Naive thymus-derived CD4-positive, alpha-beta T cell (primary cell): ENCODE measurements at places on chromosomes 12 and 14. TPM values are rescaled to one million over a fixed set of nuclear protein-coding genes. Genes with fewer than 3 reads are reported as not detected.
A peak's percentile ranks its signal among the peaks of the same experiment; 100 is the strongest.

- DNase-seq: no peak
Observed at GRCh38 chr12:28844718-28845117, 304.4 kb upstream of the FAR2 start.

DNA sequence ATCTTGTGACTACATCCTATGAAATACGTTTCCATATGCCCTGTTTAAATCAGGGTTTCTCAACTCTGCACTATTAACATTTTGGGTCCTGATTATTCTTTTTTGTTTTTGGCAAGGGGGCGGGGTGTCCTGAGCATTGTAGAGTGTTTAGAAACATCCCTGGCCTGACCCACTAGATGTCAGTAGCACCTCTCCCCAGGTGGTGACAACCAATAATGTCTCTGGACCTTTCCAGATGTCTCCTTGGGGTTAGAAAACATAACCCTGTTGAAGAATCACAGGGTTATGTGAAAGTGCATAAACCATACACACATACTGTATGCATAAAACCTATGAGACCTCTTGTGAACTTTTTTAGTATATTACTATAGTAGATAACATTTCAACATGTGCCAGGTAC is 1.4 kb downstream of the ACAD10 start:
- no peak for DNase-seq

- no peak for DNase-seq
Observed at GRCh38 chr14:77924141-77924948, 124.4 kb downstream of the ADCK1 start.

DNA sequence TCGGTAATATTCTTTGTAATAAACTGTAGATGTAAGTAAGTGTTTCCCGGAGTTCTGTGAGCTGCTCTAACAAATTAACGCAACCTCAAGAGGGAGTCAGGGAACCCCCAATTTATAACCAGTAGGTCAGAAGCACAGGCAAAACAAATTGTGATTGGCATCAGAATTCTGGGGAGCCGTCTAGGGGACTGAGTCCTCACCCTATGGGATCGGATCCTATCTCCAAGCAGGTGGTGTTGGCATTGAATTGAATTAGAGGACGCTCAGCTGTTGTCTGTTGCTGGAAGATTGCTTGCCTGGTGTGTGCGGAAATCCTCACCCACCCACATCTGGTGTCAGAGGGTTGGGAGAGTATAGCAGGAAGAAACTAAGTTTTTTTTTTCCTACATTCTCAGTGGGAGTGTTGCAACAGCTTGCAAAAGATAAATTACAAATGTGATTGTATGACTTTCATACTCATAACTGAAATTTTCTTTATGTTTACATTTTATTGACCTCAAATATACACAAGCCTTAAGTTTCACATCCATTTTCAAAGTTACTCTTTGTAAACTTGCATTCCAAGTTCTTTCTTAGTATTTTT is 5.5 kb downstream of the TMEM52B start:
- DNase-seq: no peak

GRCh38 chr12:125303337-125303736 is 238.1 kb downstream of the AACS start:
- no peak for DNase-seq

DNA sequence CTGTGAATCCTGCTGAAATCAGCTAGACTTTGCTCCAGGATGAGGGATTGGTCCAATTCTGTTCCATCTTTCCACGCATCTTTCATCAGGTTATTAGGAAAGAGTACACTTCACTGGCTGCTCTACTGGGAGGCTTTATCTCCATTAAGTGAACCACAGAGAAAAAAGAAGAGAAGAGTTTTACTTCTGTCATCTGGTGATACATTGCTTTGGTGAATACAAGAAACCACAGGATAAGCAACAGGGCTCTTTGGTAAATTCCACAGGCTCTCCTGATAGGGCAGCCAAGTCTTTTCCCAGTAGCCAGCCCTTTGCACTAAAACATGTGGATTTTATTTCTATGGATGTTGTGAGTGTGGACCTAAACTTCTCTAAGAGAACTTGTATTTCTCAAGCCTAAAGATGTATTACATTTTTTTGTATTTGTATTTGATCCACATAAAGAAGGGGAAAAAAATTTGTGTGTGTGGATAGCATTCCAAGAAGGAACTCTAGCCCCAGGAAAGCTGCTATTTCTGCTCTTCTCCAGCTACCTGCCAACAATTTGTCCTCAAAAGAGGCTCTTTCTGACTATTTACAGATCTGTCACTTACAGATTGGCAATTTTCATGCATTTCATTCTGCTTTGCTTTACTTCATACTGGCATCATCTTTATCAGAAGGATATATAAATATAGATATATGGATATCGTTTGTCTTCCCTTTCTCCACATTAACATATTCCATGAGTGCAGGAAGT is 1117.6 kb upstream of the TMEM132C start:
- DNase-seq: no peak

GRCh38 chr14:31962920-31963319 is 114.2 kb upstream of the ARHGAP5 start:
- DNase-seq: no peak

- DNase-seq: no peak
Observed at GRCh38 chr14:91961297-91962220, 14.1 kb upstream of the FBLN5 start.

DNA sequence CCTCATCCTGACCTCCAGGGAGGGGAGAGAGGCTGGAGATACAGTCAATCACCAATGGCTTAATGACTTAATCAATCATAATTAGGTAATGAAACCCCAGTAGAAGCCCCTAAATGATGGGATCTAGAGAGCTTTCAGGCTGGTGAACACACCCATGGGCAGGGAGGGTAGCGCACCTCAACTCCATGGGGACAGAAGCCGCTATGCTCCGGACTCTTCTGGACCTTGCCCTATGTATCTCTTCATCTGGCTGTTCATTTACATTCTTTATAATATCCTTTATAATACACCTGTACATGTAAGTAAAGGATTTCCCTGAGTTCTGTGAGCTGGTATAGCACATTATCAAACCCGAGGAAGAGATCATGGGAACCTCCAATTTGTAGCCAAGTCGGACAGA is 205.9 kb downstream of the STXBP6 start:
- no peak for DNase-seq

- DNase-seq: no peak
Observed at GRCh38 chr12:3303410-3304136, 187.4 kb upstream of the PRMT8 start.

GRCh38 chr12:130500835-130501330 is 163.2 kb downstream of the PIWIL1 start:
- no peak for DNase-seq

DNA sequence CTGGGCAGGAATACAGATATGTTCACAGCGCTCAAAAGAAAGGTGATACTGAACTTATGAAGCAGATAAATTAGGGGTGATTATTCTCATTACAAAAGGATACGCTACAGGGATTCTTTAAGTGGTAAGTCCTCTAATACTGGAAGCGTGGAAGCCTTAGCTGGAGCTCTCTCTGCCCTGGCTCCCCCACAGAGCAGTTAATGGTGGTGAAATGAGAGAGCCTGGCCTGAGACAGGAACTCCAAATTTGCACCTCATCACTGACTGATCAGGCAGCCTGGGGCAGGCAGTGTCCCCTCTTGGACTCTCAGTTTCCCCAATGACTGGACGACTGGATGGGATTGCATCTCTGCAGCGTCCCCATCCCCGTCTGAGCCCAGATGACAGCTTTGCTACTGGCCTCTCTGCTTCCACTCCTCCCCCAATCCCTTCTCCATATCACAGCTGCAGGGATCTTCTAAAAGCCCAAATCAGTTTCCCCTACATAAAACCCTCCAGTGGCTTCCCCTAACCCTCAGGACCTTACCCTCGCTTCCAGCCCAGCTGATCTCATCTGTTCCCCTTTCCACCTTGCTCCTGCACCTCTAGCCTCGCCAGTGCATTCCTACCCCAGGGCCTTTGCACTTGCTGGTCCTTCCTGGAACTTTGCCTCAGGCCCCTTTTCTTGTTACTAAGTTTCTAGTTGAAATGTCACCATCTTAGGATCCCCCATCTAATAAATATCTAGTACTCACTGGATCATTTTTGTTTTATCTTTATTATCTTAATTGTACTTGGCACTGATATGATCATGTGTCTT is 171.7 kb upstream of the LHX5 start:
- DNase-seq: no peak

- DNase-seq: no peak
Observed at GRCh38 chr14:53916239-53916638, 40.4 kb downstream of the BMP4 start.

DNA sequence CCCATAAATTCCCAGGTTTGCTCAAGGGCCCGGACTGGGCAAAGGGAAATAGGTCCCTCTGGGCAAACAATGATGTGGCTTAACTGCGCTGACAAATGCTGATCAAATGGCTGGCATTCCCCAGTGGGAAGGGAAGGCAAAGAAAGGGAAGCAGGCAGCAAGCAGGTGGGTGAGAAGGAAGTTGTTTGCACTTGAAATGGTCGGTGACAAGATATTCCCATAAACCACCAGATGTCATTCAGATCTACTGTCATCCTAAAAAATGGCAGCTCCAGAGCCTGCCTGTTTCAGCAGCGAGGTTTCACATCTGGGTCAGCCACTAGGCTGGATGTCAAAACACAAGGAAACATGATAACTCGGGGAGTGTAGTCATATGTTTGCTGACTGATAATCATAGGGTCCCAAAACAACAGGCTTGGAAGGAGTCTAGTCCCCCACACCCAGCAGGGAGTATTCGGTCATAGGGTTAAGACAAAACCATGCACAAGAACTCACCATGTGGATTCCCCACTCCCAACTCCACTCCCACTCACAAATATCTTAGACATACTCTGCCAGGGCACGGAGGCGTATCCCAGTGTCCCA is 37.9 kb upstream of the MDM1 start:
- DNase-seq: no peak

DNA sequence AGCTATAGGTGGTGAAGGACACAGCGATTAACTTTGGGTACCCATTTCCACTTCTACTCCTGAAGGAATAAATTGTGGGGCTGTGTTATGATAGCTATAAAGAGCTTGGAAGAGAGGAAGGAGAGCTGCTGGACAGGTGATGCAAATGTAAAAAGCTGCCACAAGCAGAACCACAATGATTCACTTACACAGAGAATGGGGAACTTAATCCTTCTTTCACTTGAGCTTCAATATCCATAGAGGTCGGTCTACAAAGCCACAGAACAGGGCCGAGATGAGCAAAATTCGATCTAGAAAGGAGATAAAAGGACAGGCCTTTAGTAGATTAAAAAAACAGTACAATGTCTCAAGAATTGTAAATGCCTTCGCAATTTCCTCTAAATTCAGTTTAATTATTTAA is 831.1 kb downstream of the LRFN5 start:
- no peak for DNase-seq

DNA sequence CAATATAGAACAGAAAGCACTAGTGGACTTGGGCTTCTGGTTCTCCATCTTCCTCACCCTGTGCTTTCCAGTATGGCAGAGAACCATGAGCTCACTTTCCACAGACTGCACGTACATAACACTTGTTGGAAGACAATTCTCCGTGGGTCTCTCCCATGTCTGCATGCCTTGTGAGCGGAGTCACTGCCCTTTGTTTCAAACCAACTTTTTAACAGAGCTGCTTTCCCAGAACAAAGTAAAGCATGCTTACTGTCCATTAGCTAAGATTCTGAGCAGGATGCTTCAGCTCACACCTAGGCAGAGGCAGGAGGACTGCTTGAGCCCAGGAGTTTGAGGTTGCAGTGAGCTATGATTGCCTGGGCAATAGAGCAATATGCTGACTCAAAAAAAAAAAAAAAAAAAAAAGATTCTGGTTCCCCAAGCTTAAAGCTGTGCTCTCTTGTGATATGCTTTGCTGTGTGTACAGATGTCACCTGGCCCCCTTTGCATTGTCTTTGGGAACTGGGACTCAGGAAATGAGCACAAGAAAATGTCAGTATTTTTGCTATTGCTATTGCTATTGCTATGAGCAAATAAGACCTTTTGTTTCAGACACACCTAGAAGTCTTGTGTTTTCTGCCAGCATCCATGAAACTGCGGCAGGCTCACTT is 54.6 kb upstream of the PTGR2 start:
- DNase-seq: no peak

- DNase-seq: peak; percentile 22
Observed at GRCh38 chr12:54596526-54596946, 8.1 kb upstream of the PPP1R1A start.

- no peak for DNase-seq
Observed at GRCh38 chr12:70948976-70949336, 28.4 kb upstream of the PTPRR start.

GRCh38 chr12:77800501-77800900 is 30.2 kb upstream of the NAV3 start:
- no peak for DNase-seq

DNA sequence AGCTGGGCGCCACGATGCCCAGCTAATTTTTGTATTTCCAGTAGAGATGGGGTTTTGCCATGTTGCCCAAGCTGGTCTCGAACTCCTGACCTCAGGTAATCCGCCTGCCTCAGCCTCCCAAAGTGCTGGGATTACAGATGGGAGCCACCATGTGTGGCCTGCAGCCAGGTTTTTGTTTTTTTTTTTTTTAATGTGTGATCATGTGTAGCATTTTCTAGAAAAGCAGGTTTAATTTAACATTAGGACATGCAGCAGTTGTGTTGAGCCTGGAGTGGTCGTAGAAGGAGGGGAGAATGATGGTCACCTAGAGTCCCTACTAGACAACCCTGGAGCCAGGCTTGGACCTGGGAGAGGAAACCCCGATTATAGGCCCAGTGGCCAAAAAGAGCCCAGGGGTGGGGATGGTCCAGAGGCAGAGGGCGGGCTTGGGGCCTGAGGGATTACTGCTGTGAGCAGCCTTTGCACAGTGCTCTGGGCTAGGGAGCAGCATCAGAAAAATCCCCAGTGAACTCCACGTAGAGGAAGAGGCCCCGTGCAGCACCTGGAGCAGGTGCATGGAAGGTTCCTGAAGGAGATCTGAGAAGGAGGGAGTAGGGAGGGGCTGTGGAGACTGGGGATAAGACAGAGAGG is 13.6 kb downstream of the DLK1 start:
- no peak for DNase-seq

GRCh38 chr12:124025661-124026060 is 52.6 kb downstream of the ZNF664 start:
- DNase-seq: no peak

GRCh38 chr12:132063491-132063890 is 80.6 kb downstream of the DDX51 start:
- no peak for DNase-seq

- no peak for DNase-seq
Observed at GRCh38 chr14:94660306-94660946, 48.2 kb downstream of the SERPINA3 start.

Gene KLRB1
- polyA plus RNA-seq: 1.9 TPM

Gene NUAK1
- not detected for polyA plus RNA-seq

Gene CLEC2D
- polyA plus RNA-seq: 323 TPM

Gene PIANP
- polyA plus RNA-seq: 0.22 TPM

Gene PTGR2
- polyA plus RNA-seq: 6.5 TPM

Gene SERPINA9
- polyA plus RNA-seq: not detected

Gene CRADD
- 16.8 TPM for polyA plus RNA-seq

Gene OTUB2
- 0.35 TPM for polyA plus RNA-seq

Gene EFS
- not detected for polyA plus RNA-seq

Gene FBXO33
- 19.8 TPM for polyA plus RNA-seq

Gene LRFN5
- polyA plus RNA-seq: not detected

Gene DCN
- polyA plus RNA-seq: not detected

Gene OVCH1
- not detected for polyA plus RNA-seq

Gene OR6C2
- not detected for polyA plus RNA-seq
